Myometrial cell (primary cell): ENCODE measurements at places on chromosomes 7 and 10. TPM values are rescaled to one million over a fixed set of nuclear protein-coding genes. Genes with fewer than 3 reads are reported as not detected.

CPXM2 gene
- total RNA-seq: not detected in 2 replicates

COX19 gene
- total RNA-seq: 3.2 and 7.1 TPM in 2 replicates

GBX1 gene
- not detected in 2 replicates for total RNA-seq

TSPAN13 gene
- total RNA-seq: 19.0 and 19.9 TPM in 2 replicates

NEBL gene
- total RNA-seq: 3.7 and 4.3 TPM in 2 replicates

PSAP gene
- 494 and 534 TPM in 2 replicates for total RNA-seq

RHOBTB1 gene
- 7.5 and 10.3 TPM in 2 replicates for total RNA-seq

CPED1 gene
- total RNA-seq: 55.4 and 72.0 TPM in 2 replicates

CLDN3 gene
- not detected in 2 replicates for total RNA-seq

AP3M1 gene
- total RNA-seq: 31.4 and 31.5 TPM in 2 replicates

TRIM73 gene
- under 0.01 TPM in 1 of 2 replicates, not detected in the other for total RNA-seq

TMEM178B gene
- total RNA-seq: under 0.01 TPM in 1 of 2 replicates, not detected in the other

SLC18A3 gene
- total RNA-seq: not detected in 2 replicates

CHRM2 gene
- total RNA-seq: 8.2 and 8.4 TPM in 2 replicates

LRMDA gene
- total RNA-seq: not detected in 2 replicates

TFR2 gene
- 0.35 TPM in 1 of 2 replicates, not detected in the other for total RNA-seq

OR2A25 gene
- total RNA-seq: not detected in 2 replicates

CSGALNACT2 gene
- 12.1 and 12.6 TPM in 2 replicates for total RNA-seq

DOCK4 gene
- 6.6 and 8.1 TPM in 2 replicates for total RNA-seq

CDH23 gene
- not detected in 2 replicates for total RNA-seq

HEPACAM2 gene
- not detected in 2 replicates for total RNA-seq

LIPM gene
- total RNA-seq: not detected in 2 replicates

PRLHR gene
- not detected in 2 replicates for total RNA-seq

HABP2 gene
- total RNA-seq: not detected in 2 replicates

AKR1B15 gene
- not detected in 2 replicates for total RNA-seq

SORCS1 gene
- total RNA-seq: not detected in 2 replicates

HIBADH gene
- 48.4 and 59.2 TPM in 2 replicates for total RNA-seq

PIK3CG gene
- total RNA-seq: under 0.01 TPM in 1 of 2 replicates, not detected in the other

KCP gene
- not detected in 2 replicates for total RNA-seq

CDHR1 gene
- total RNA-seq: under 0.01 and 0.58 TPM in 2 replicates

LDB3 gene
- not detected in 2 replicates for total RNA-seq

GPER1 gene
- 3.2 and 4.3 TPM in 2 replicates for total RNA-seq

IQCE gene
- 15.3 and 22.5 TPM in 2 replicates for total RNA-seq

TECTB gene
- not detected in 2 replicates for total RNA-seq

KNDC1 gene
- total RNA-seq: 0.58 and 2.7 TPM in 2 replicates

MRLN gene
- total RNA-seq: not detected in 2 replicates

NAPEPLD gene
- total RNA-seq: 1.8 and 2.3 TPM in 2 replicates

ASB10 gene
- not detected in 2 replicates for total RNA-seq

ZPBP gene
- total RNA-seq: not detected in 2 replicates

TWIST1 gene
- total RNA-seq: 19.1 and 27.1 TPM in 2 replicates

C1QL3 gene
- total RNA-seq: not detected in 2 replicates

KIFBP gene
- 48.4 and 56.2 TPM in 2 replicates for total RNA-seq

KIF5B gene
- 85.9 and 120 TPM in 2 replicates for total RNA-seq

TAS2R60 gene
- not detected in 2 replicates for total RNA-seq

EMX2 gene
- total RNA-seq: 3.2 and 4.6 TPM in 2 replicates

SPDYE1 gene
- not detected in 2 replicates for total RNA-seq

SPDYE2 gene
- total RNA-seq: not detected in 2 replicates

NME8 gene
- not detected in 2 replicates for total RNA-seq
